ENCODE measurements at places on chromosomes 6 and 20.

DNA sequence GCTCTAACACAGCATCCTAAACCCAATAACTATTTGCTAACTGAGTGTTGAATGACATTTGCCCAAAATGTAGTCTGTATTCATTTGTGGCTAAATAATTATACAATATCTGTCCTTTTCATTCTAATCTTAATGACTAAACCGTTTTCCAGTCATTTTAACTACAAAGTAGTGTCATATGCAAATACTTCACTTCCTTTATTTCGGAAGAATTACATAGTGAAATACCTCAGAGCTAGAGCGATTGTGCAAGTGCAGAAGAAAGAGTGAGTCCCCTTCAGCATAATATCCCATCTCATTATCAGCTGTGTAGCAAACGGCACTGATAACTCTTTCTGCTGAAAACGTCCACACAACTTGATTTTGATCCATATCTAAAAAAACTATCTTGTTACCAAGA lies 66.2 kb downstream of the ROS1 start:
- no peak overlapping the region for H3K4me3 ChIP-seq
- no peaks in the 10 kb centered on the region for H3K4me1 ChIP-seq
- H3K36me3 ChIP-seq, result no peaks in the 10 kb centered on the region
- H3K27me3 ChIP-seq, result peaks cover 9% of the 10 kb centered on the region

DNA sequence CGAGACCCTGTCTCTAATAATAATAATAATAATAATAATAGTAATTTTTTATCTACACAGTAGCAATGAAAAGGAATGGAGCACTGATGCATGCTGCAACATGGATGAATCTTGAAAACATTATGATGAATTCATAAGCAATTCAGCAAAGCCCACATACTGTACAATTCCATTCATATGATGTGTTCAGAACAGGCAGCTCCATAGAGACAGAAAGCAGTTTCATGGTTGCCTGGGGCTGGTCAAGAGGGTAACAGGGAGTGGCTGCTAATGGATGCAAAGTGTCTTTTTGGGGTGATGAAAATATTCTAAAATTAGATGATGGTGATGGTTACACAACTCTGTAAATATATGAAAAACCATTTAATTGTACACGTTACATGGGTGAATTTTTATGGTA lies 43.6 kb downstream of the SLC24A3 start:
- H3K4me1 ChIP-seq, result peaks cover 2% of the 10 kb centered on the region
- no peak for DNase-seq
- H3K36me3 ChIP-seq, result no peaks in the 10 kb centered on the region
- H3K27me3 ChIP-seq, result peaks cover 8% of the 10 kb centered on the region
- no peak overlapping the region for H3K4me3 ChIP-seq

DNA sequence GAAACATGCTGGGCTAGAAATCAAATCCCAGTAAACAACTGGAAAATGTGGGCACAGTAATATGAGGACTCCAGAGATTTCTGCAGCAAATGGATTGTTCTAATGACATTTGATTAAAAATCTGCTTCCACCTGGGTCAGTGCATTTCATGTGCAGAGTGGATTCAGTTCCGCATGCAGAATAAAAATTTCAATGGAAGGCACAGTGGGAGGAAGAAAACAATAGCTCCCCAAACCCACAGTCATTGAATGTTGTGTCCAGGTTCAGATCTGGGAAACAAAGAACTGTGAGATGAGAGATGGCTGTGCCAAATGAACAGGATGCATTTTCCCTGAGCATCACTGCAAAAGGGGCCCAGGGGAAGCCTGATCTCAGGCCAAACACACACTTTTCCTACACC lies 403.1 kb downstream of the BTBD9 start:
- H3K4me3 ChIP-seq, result no peak overlapping the region
- peaks cover 4% of the 10 kb centered on the region for H3K36me3 ChIP-seq
- no peak for DNase-seq
- H3K27ac ChIP-seq, result no peak overlapping the region

DNA sequence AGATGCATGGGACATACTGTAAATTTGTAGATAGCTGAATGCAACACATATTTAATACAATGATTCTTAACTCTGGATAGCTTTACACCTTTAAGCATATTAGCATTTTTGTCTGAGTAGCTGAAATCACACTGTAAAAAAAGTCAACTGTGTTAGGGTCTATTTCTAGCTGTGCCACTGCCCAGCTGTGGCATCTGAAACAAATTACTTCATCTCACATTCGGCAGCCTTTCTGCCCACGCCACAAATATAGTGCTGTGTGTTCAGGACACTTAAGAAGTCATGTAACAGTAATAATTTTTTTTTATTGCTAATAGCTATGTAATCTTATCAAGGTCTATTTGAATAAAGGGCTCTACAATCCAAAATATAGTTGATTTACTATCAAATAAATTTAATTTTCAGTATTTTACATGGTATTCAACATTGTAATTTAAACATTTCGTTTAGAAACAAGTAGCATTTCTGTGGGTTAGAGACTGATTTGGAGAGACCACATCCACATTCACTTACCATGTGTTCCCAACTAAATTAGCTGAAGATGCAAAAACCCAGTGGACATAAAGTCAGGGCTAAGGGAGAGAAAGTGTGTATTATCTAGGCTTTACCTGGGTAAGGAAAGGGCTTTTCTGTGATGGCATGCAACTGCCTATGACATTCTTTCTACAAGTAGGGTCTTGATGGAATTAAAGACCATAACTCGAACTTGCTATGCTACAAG lies 276.7 kb downstream of the PLCB1 start:
- no peaks in the 10 kb centered on the region for H3K36me3 ChIP-seq
- no peak for DNase-seq
- no peak overlapping the region for H3K4me3 ChIP-seq
- H3K4me1 ChIP-seq, result no peaks in the 10 kb centered on the region
- no peak overlapping the region for H3K27ac ChIP-seq

DNA sequence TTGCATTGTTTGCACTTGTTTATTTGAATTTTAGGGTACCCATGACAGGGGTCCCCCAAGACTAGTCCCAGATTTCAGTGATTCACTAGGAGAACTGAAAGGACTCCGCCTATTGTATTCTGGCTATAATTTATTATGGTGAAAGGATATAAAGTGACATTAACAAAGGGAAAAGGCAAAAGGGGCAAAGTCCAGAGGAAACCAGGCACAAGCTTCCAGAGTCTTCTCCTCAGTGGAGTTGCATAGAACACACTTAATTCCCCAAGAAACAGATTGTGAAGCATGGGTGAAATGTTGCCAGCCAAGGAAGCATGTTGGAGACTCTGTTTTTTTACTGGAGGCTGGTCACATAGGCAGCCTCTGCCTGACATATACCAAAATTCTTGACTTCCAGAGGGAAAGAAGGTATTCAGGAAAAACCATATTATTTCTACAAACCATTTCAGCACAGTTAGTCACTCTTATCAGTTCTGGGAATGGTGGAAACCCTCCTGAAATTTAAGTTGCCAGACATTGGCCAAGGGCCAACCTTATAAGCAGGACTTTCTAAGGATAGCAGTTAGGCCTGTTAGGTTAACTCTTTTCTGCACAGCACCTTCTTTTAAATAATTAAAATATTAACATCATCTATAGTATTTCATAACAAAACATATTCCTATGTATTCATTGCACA lies 71.8 kb downstream of the FIG4 start:
- no peak overlapping the region for H3K27ac ChIP-seq
- no peak for DNase-seq
- peaks cover 16% of the 10 kb centered on the region for H3K36me3 ChIP-seq
- no peaks in the 10 kb centered on the region for H3K27me3 ChIP-seq

- no peak overlapping the region for H3K27ac ChIP-seq
- DNase-seq, result no peak
- H3K36me3 ChIP-seq, result peaks cover 2% of the 10 kb centered on the region
- peaks cover 42% of the 10 kb centered on the region for H3K4me1 ChIP-seq
- H3K4me3 ChIP-seq, result no peak overlapping the region
- no peaks in the 10 kb centered on the region for H3K27me3 ChIP-seq
Observed at GRCh38 chr20:8216375-8217200, 84.5 kb downstream of the PLCB1 start.

DNA sequence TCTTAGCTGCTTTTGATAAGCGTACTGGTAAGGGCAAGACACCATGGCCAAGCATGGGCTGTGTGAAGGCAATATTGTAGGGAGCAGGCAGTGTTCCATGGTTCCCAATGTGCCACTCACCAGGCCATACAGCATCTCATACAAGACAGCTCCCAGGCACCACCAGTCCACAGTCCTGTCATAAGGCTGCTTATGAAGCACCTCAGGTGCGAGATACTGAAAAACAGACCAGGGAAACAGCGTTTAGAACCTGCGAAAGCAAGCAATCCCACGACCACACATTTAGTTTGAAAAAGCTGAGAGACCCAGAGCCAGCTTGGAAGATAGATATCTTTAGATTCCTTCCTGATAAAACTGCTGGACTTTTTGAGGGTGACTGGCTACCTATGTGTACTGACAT lies 119.1 kb upstream of the SLC2A12 start:
- H3K27me3 ChIP-seq, result no peaks in the 10 kb centered on the region
- peaks cover 77% of the 10 kb centered on the region for H3K36me3 ChIP-seq
- H3K4me3 ChIP-seq, result peak overlapping the region; percentile 99
- peak overlapping the region; percentile 95 for H3K27ac ChIP-seq

DNA sequence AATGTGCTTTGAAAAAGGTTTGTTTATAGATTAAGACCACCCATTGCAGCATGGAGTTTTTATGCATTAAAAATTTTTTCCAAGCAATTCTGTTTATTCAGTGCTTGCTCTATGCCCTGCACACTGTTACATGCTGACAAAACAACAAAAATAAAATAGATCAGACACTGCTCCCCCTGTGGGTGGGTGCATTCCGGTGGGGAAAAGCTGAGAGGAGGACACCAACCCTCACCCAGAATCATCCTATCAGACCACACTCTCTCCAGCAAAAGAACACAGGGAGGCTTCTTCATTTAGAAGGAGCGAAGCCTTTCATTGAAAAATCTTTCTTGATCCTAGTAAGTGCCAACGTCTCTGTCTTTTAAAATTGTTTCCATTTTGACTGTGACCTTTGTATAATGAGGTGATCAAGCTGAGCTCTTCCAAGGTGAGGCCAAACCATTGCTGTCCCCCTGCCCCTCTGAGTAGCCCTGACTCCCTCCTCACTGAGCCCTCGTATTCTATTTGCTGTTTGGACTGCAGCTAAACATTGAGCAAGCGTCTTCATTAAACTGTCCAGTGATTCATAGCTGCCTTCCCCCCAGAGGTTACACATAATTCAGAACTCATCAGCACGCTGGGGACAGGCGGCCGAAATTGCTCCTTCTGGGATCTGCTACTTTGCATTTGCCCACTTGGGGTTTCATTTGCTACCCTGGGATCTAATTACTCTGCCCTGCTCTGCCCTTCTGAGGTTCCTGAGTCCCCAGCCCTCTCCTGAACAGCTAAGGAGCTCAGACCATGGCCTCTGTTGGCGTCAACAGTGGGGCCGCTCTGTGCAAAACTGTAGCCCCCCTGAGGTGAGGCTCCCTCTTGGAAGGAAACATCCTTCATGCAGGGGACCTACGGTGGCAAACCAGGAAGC lies 102.4 kb downstream of the F13A1 start:
- peaks cover 21% of the 10 kb centered on the region for H3K27me3 ChIP-seq
- H3K4me3 ChIP-seq, result no peak overlapping the region
- H3K36me3 ChIP-seq, result no peaks in the 10 kb centered on the region
- no peak overlapping the region for H3K27ac ChIP-seq
- DNase-seq, result no peak
